ENCODE measurements at places on chromosomes 3 and 15.

DNA sequence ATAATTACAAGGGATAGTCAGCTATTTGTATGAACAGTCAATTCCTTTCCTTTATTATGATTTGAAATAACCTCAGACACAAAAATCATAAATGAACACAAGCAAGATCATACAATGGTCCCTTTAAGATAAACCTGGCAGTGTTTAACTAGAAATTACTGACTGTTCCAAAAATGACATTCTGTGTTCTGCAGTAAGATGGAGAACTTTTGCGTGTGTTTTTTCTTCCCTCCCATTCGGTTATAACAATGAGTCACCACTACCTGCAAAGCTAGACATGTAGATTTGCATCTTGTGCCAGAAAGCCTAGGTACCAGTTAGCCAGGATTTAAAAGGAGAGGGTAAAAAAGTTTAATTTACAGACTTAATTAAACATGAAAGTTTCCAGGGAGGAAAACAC lies 248.2 kb upstream of the ADAMTS9 start:
- no peak for DNase-seq

- no peak for DNase-seq
These were observed 741.6 kb upstream of the CBLB start for GRCh38 chr3:106610362-106610959.

DNA sequence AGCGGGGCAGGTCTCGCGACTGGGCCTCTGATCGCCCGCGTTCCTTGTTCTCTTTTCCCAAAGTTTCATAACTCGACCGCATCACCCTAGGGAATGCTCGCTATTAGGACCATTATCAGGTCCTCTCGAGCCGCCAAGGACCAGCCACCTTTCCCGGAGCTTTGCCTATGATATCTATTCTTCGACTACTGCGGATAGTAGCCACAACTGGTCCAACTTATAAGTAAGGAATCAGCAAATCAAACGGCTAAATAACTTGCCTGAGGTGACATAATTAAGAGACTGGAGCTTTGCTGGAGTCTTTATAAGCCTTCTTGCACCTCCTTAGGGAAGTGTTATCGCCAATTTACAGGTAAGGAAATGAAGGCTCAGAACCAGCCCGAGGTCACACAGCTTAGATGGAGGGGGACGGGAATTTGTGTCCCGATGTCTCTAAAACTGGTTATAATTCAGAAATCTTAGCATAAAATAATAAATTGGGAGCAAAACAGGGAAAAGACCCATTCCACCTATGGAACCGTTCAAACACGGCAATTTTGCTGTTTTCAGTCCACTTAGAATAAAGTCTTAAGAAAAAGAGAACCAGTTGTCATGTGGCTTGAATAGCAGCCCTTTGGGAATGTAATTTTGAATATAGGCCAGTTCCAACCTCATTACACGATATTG lies 479 bp upstream of the PLD1 start:
- DNase-seq, result no peak

DNA sequence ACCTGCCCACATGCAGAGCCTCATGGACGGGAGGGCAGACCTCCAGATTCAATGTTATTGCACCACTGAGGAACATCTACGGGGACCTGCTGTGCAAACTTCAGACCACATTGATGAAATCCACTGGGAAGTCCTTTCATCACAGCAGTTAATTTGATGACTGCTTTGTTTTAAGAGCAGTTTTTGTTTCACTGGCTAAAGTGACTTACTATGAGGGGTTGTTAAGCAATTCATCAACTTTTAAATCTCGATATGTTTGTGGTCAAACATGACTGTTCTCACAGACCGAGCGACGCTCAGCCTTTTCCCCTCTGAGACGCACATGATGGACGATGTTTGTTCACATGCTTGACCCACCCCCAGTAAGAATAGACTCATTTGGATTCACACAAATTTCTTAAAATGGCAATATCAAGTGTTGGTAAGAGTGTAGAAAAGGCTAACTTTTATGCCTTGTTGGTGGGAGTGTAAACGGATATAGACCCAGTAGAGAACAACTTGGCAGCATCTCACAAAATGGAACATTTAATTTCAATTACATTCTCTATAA lies 35.9 kb upstream of the IREB2 start:
- no peak for DNase-seq

Measured in HL-60 (cell line).